ENCODE measurements at places on chromosomes 2 and 18. TPM values are rescaled to one million over a fixed set of nuclear protein-coding genes. Genes with fewer than 3 reads are reported as not detected.

UGT1A10 gene
- total RNA-seq = 2.0 TPM

REG1B gene
- total RNA-seq = not detected

MARCHF4 gene
- total RNA-seq = not detected

CYP1B1 gene
- 42.7 TPM for total RNA-seq

ABCG5 gene
- 0.92 TPM for total RNA-seq

CYRIA gene
- total RNA-seq = under 0.01 TPM

CCDC138 gene
- 1.8 TPM for total RNA-seq

FAM237A gene
- total RNA-seq = not detected

IL1F10 gene
- not detected for total RNA-seq

SP5 gene
- total RNA-seq = not detected

ZDBF2 gene
- 8.9 TPM for total RNA-seq

DNA sequence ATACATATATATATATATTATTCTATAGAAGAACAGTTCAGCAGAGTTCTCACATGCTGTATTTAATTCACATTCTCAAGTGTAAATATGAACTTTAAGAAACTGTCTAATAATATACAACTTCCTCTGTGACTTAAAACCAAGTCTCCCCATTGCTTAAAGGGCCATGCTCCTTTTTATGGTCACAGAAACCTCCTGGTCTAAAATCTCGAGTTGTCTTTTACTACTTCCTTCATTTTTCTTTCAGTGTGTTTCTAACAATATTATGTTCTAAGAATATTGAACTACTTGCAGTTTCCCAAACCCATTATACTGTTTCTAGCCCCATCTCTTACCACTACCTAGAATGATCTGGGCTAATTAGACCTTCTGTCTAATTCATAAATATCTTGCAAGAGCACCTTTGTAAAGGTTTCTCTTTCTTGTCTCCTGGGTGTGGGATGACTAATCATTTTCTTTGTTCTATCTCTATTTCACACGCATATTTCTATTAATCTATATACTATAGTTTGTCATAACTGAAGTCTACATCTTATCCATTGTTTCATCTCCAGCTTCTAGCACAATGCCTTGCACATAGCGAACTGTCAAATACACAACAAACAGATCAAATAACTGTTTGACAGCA lies 48.8 kb downstream of the ERBB4 start:
- H3K4me3 ChIP-seq = no peak overlapping the region
- DNase-seq = no peak
- H3K27ac ChIP-seq = no peak overlapping the region

- H3K27ac ChIP-seq = peak overlapping the region; percentile 68
- H3K27me3 ChIP-seq = no peaks in the 10 kb centered on the region
- no peak overlapping the region for H3K4me3 ChIP-seq
- DNase-seq = peak; percentile 42
- no peaks in the 10 kb centered on the region for H3K4me1 ChIP-seq
Observed at GRCh38 chr2:86393521-86394491, 47.4 kb upstream of the KDM3A start.

DNA sequence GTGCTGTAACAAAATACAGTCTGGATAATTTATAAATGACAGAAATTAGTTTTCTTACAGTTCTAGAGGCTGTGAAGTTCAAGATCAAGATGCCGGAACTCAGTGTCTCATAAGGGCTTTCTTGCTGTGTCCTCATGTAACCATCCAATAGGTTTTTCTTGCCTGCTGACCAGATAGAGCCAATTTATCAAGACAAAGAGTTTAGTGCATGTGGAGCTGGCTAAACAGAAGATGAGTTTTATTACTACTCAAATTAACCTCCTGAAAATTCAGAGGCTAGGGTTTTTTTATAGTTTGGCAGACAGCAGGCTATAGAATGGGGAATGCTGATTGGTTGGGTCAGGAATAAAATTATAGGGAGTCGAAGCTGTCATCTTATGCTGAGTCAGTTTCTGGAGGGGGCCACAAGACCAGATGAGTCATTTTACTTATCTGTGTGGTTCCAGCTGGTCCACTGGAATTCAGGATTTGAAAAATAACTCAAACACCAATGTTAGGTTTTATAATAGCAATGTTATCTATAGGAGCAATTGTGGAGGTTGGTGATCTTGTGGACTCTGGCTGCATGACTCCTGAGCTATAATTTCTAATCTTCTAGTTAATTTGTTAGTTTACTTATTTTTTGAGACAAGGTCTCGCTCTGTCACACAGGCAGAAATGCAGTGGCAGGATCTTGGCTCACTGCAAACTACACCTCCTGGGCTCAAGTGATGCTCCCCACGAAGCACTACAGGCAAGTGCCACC lies 3.2 kb upstream of the PDK1 start:
- H3K27ac ChIP-seq = no peak overlapping the region
- DNase-seq = no peak
- H3K36me3 ChIP-seq = no peaks in the 10 kb centered on the region
- H3K4me1 ChIP-seq = peaks cover 11% of the 10 kb centered on the region
- no peak overlapping the region for H3K4me3 ChIP-seq

- no peaks in the 10 kb centered on the region for H3K36me3 ChIP-seq
- H3K27me3 ChIP-seq = no peaks in the 10 kb centered on the region
Observed at GRCh38 chr2:37836711-37837110, 88.4 kb upstream of the RMDN2 start.

- H3K36me3 ChIP-seq = no peaks in the 10 kb centered on the region
- no peaks in the 10 kb centered on the region for H3K4me1 ChIP-seq
- no peaks in the 10 kb centered on the region for H3K27me3 ChIP-seq
- DNase-seq = no peak
- no peak overlapping the region for H3K27ac ChIP-seq
Observed at GRCh38 chr18:80194874-80195570, 52.3 kb downstream of the PARD6G start.

DNA sequence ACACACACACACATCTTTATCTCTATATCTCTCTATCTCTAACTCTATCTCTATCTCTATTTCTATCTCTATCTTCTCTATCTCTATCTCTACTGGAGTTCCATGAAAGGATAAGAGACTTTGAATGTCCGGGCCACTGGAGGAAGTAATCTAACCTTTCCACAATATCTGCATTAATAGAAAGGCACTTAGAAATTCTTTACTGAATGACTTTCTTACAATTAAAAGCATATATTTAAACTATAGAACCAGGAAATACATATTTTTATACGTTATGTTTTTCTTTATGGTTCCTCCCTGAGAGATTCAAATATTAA lies 234.9 kb downstream of the TRIB2 start:
- H3K27ac ChIP-seq = no peak overlapping the region
- H3K4me1 ChIP-seq = no peaks in the 10 kb centered on the region
- H3K36me3 ChIP-seq = no peaks in the 10 kb centered on the region
- H3K27me3 ChIP-seq = peaks cover 5% of the 10 kb centered on the region

DNA sequence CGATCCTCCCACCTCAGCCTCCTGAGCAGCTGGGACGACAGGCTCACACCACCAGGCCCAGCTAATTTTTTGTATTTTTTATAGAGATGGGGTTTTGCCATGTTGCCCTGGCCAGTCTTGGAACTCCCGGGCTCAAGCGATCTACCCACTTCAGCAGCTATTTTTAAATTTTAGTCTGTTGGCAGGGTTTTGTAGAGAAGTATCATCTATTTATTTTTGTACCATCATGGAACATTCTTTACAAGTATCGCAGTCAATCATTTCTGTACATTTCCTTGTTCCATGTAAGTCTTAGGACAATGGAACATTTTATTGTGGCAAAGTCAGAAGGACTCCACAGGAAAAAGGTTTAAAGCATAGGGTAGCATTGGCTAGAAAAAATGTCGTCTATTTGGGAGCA lies 94.6 kb downstream of the UGGT1 start:
- no peak overlapping the region for H3K4me3 ChIP-seq
- no peaks in the 10 kb centered on the region for H3K27me3 ChIP-seq
- H3K4me1 ChIP-seq = no peaks in the 10 kb centered on the region
- peaks cover 94% of the 10 kb centered on the region for H3K36me3 ChIP-seq
- no peak for DNase-seq

GRCh38 chr2:27177441-27178351 lies 28.9 kb downstream of the TCF23 start:
- H3K4me1 ChIP-seq = no peaks in the 10 kb centered on the region
- no peak overlapping the region for H3K4me3 ChIP-seq
- no peak for DNase-seq
- H3K36me3 ChIP-seq = no peaks in the 10 kb centered on the region
